AG08395 (cell line): ENCODE measurements at places on chromosomes 6 and 20.

- peak; percentile 71 for DNase-seq
These were observed 52.8 kb upstream of the BMP6 start for GRCh38 chr6:7673063-7673536.

GRCh38 chr20:25259358-25259757, 11.5 kb downstream of the PYGB start:
- DNase-seq, result no peak

DNA sequence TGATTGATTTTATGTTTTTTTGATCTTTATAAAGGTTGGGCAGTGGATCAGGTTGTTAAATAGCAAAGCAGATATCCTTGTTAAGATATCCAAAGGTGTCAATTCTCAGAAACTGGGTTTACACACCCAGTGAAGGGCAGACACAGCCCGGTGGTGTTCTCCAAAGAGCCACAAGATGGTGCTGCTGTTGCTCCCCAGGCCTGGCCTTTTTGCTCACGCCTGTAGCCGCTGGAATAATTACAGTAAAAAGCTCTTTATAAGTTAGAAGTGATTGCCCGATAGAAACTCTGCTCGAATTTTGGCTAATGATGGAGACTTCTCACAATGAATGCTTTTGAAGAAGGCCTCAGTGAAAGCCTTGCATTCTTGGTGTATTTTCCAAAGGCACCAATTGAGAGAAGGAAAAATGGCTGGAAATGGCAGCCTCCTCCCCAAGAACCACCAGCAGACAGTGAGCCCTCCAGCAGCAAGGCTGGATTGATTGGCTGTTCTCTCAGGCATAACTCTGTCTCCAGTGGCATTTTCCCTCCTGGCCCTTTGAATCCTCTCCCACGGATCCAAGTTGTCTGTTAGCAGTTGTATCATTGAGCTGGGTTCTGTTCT, 120.5 kb upstream of the CHD6 start:
- peak; percentile 67 for DNase-seq

DNA sequence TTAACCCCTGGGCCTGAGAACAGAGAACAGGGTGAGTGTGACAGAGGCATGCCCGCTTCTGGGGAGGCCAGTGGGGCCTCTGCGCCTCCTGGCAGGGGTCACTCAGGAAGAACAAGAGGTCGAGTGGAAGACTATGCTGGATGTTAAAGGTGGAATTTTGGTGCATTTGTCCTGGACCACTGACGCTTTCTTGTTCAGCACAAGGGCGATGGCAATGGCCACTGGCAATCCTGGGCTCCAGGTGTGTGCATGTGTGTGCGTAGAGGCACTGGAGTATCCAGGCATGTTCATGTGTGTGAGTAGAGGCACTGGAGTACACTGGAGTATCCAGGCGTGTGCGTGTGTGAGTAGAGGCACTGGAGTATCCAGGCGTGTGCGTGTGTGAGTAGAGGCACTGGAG, 23.5 kb upstream of the NPBWR2 start:
- DNase-seq, result no peak

DNA sequence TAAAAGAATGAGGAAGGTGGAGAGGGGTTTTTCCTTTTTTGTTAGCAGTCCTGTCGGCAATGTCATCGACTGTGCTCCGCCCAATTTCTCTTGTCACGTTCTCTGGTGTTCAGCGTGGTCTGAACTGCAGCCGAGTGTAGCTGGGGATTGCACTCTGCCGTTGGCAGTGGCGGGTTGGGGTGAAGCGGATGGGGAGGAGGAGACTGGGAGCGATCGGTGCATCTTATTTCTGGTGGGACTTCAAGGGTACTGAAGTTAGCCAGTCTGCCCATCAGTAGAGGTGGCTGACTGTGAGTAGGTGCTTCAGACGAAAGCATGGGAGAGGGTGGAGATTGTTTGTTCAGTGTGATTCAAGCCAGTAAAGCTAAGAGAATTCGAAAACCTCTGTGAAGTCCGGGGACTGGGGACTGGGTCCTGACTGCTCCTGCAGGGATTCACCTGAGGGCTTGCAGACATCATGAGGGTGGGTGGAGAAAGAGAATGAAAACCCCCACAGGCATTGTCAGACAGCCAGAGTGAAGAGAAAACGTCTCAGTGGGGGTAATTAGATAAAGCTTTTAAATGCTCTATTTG, 5.1 kb downstream of the RREB1 start:
- DNase-seq, result peak; percentile 32
